Upper lobe of right lung (tissue), 1 donor: ENCODE measurements at places on chromosomes 1 and 21.

GRCh38 chr1:87325982-87326738, 2.5 kb upstream of the LMO4 start:
- H3K27me3 ChIP-seq = no peaks in the 10 kb centered on the region
- peaks cover 9% of the 10 kb centered on the region for H3K4me1 ChIP-seq
- no peak overlapping the region for H3K4me3 ChIP-seq
- H3K36me3 ChIP-seq = no peaks in the 10 kb centered on the region

DNA sequence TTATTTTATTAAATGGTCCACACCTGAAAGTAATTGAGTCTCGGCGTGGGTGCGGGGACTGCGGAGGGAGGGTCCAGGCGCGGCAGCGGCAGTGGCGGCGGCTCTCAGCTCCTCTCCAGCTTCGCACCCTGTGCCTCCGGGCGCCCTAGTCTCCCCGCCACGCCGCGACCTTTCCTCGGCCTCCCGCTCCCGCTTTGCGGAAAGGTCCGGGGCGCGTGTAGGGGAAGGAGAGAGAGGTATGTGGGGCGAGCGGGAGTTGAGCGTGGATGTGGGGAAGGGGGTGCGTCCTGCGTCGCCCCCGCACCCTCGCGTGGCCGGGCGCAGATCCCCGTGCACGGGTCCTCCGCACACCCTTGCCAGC, 13.4 kb upstream of the ALX3 start:
- no peak for DNase-seq
- no peaks in the 10 kb centered on the region for H3K36me3 ChIP-seq
- H3K4me1 ChIP-seq = peaks cover 10% of the 10 kb centered on the region
- H3K27me3 ChIP-seq = no peaks in the 10 kb centered on the region

DNA sequence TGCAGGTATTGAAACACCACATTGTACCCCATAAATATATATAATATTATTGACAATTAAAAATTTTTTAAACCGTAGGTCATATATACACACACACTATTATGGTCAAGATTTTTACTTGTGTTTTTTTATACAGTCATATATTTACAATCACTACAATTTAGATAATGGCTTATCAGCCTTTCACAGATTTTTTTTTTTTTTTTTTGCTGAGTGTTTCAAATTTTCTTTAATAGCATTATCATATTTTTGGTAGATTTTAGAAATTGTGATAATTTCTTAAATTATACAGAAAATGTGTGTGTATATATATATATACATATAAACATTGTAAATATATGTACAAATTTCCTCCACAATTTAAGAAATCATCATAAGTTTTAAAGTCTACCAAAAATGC, 68.6 kb upstream of the RGS2 start:
- H3K4me1 ChIP-seq = no peaks in the 10 kb centered on the region
- H3K27me3 ChIP-seq = no peaks in the 10 kb centered on the region

DNA sequence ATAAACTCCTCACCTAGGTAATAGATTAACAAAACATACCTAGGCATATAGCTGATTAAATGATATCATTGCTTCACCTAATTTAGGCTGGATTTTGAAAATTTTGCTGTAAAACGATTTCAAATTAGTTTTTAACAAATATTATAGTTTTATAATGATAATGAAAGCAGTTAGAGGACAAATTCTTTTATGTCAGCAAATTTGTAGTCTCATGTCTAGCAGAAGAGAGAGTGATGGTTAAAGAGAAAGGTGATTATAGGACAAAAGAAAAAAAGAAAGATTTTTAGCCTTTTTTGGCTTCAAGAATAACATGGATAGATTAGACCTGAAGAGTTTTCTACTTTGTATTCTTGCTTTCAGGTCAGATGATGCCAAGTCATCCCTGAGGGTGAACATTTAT, 3.6 kb upstream of the DPH5 start:
- no peaks in the 10 kb centered on the region for H3K27me3 ChIP-seq
- peaks cover 13% of the 10 kb centered on the region for H3K4me1 ChIP-seq
- H3K27ac ChIP-seq = no peak overlapping the region
- no peaks in the 10 kb centered on the region for H3K36me3 ChIP-seq
- DNase-seq = no peak
- no peak overlapping the region for H3K4me3 ChIP-seq

GRCh38 chr1:118977600-118977999, 10.5 kb downstream of the TBX15 start:
- H3K4me3 ChIP-seq = no peak overlapping the region
- peaks cover 81% of the 10 kb centered on the region for H3K27me3 ChIP-seq
- H3K4me1 ChIP-seq = peaks cover 5% of the 10 kb centered on the region
- no peak overlapping the region for H3K27ac ChIP-seq
- no peak for DNase-seq
- no peaks in the 10 kb centered on the region for H3K36me3 ChIP-seq

GRCh38 chr1:220007438-220007837, 38.9 kb downstream of the EPRS1 start:
- no peak overlapping the region for H3K27ac ChIP-seq
- no peaks in the 10 kb centered on the region for H3K27me3 ChIP-seq
- peaks cover 90% of the 10 kb centered on the region for H3K36me3 ChIP-seq
- no peak overlapping the region for H3K4me3 ChIP-seq
- no peak for DNase-seq
- H3K4me1 ChIP-seq = no peaks in the 10 kb centered on the region

DNA sequence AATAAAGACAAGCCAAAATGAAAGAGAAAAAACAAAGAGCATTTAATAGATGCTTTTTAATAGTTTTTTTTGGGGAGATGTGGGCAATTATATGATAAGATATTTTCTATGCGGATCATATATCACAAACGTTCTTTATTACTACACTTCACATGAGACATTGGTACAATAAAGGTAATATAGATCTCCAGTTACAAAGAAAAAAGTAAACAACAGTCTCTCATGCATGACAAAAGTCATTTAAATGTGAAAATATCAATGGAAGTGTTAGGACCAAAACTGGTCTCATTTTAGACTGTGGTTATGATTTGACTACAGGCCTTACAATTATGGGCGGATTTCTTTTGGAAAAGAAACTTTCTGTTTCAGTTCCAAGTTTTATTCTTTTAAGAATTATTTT, 687.0 kb downstream of the ADGRL2 start:
- H3K27me3 ChIP-seq = no peaks in the 10 kb centered on the region
- H3K4me3 ChIP-seq = no peak overlapping the region
- DNase-seq = no peak
- H3K36me3 ChIP-seq = no peaks in the 10 kb centered on the region

DNA sequence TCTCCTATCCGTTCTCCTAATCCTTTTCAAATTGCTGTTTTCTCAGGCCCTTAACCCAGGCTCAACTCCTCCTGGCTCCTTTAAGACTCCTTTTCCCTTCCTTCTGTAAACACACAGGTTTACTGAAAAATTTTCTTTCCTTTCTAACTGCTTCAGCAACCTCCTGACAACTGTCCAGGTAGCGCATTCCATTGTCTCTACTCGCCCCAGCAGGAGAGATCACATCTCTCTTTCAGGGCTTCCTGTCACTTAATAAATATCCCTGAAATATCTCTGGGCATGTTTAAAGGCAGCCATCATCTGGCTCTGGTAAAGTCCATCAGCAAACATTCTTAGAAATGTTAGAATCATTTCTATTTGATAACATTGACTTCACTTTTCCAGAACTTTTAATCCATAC, 211.2 kb upstream of the PTBP2 start:
- no peak for DNase-seq
- H3K4me3 ChIP-seq = no peak overlapping the region
- no peak overlapping the region for H3K27ac ChIP-seq
- no peaks in the 10 kb centered on the region for H3K4me1 ChIP-seq
- no peaks in the 10 kb centered on the region for H3K36me3 ChIP-seq

GRCh38 chr1:66351913-66352312, 182.0 kb upstream of the SGIP1 start:
- peaks cover 53% of the 10 kb centered on the region for H3K4me1 ChIP-seq
- no peak overlapping the region for H3K4me3 ChIP-seq
- peak overlapping the region; percentile 24 for H3K27ac ChIP-seq

DNA sequence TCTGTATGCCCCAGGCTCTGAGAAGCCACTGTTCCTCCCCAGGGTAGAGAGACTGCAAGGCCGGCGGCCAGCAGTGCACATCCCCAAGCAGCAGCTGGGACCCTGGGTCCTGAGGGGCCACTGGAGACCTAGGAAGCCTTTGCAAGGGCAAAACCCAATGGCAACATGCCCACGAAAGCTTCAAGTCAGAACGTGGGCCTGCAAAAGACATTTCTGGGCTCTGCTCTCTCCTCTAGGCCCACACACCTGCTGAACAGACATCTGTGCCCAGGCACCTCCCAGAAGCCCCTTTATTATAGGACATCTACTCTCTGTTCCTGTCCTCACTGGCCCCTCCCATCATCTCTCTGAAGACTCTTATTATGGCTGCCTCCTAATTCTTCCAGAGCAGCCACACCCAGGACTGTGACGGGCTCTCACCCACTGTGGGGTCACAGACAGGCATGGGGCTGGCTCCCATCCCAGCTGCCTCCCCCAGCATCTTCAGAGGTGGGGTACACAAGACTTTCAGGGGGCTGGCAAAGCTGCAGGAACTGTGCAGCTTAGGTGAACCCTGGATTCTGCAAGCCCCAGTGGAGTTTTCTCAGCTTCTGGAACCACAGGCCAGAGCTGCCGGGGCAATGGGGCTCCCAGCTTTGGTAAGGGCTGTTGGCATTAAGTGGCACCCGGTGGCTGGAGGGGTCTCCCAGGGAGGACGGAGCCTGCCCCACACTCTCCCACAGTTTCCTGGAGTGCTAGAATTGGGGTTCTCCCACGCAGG, 12.6 kb downstream of the TRIM11 start:
- DNase-seq = peak; percentile 52
- H3K27me3 ChIP-seq = no peaks in the 10 kb centered on the region
- H3K4me3 ChIP-seq = no peak overlapping the region
- H3K4me1 ChIP-seq = peaks cover 12% of the 10 kb centered on the region

GRCh38 chr1:95126366-95126765, 9.2 kb downstream of the TLCD4 start:
- H3K27ac ChIP-seq = no peak overlapping the region
- no peak for DNase-seq
- no peaks in the 10 kb centered on the region for H3K4me1 ChIP-seq
- H3K36me3 ChIP-seq = no peaks in the 10 kb centered on the region

GRCh38 chr1:238558156-238558555, 667.4 kb upstream of the ZP4 start:
- no peak overlapping the region for H3K4me3 ChIP-seq
- H3K4me1 ChIP-seq = no peaks in the 10 kb centered on the region
- no peak for DNase-seq
